ENCODE measurements at places on chromosomes 1 and 21.

DNA sequence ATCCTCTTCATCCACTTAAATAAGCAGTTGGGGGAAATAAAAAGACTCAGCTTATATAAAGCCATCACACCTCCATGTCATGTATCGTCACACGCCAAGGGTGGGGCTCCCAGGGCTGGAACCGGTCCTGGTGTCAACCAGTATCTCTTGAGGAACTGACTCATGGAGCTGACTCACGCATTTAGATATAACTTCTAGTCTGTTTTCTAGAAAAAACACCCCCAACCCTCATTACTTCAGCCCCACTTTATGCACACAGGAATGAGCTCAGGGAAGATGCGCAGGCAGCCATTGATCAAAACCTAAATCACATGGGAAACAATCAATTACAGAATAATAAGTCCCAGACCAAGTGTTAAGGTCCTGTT, 6.9 kb upstream of the IL22RA1 start:
- DNase-seq: peak; percentile 81

DNA sequence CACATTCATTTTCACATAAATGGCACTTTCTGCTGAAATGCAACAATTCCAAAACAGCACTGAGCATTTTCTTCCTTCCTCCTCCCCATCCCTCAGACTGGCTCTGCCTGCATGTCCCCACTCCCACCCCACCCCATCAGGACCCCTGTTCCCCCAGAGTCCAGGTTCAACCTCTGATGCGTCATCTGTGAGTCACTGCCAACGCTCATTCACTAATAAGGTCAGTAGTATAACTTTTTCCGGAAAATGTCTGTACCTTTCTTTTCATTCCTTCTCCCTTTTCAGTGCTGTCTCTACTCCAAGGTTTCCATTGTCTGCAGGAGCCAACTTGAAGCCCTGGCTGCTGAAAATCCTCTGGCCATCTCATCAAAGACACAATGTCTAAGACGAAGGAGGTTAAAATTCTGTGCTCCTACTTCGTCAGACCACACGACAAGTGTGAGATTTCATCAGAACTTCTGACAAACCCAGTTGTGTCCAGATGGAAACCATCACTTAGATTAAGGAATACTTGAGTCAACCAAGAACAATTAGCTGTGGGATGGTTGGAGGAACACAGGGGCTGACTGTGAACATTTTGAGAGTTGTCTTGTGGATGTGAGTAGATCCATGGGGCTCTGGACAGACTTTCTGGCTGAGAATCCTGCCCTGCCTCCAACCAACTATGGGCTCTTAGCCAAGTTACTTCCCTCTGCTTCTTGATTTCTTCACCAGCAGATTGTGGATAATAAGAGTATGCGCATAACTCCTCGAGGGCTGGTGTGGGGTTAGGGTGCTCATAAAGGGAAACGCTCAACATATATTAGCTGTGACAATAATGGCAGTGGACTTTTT, 35.6 kb upstream of the UTS2 start:
- DNase-seq: peak; percentile 47

GRCh38 chr1:152599934-152600333, at the start of gene LCE3C:
Gene LCE3C, plus strand, starts transcription at chr1:152600234. Its CDS starts 498 bp downstream, at chr1:152600732.
- DNase-seq: no peak

DNA sequence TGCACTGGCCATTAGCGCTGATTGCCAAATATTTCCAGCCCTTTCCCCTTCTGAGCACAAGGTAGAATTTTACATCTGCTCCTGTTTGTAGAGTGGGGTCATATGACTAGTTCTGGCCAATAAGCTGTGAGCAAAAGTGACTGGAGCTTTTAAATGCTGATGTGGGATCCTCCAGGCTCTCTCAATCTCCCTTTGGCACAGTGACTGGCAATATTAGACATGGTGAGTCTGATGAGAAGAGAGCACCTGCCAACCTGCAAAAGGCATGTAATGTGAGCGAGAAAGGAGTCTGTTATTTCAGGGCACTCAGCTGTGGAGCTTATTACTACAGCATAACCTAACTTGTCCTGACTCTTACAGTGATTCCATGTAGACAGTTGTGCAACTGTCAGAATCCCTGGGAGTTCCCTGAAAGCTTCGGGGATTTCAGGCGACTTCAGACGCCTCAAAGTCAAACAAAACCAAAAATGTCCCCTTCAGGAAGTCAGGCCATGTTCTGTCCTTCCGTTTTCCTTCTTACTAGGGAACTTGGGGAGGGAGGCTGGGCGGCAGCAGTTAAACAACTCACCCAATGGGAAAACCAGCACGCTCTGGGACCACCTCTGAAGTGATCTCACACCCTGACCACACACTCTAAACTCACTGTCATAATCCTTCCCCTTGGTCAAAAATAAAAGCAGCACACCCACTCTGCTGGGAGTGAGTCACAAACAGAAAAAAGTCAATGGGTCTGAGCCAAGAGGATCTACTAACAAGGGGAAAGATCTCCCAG, 3.6 kb upstream of the RASSF5 start:
- DNase-seq: peak; percentile 100

GRCh38 chr1:15515022-15515663, 8.9 kb downstream of the CASP9 start:
- DNase-seq: peak; percentile 40

DNA sequence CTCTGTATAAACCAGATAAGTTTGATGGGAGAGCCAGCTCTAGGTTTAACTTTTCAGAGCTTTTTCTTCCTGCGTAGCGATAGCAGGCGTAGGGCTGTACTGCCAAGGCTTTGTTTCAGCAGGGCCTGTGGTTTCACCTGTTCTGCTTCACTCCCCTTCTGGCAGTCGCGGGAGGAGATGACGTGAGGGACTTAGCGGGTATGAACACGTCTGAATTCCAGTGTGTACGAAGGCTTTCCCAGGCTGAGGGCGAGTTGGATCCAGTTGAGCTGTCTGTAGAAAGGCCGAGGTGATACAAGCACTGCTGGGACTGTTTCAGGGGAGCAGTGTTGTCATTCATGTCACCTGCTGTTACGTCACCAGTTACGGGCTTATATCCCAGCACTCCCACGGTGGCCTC, 21.2 kb downstream of the PEX14 start:
- no peak for DNase-seq
